Tibial nerve (tissue), 4 donors: ENCODE measurements at places on chromosomes 16 and 17.
A peak's percentile ranks its signal among the peaks of the same experiment; 100 is the strongest.

- no peak for DNase-seq
These were observed 100.3 kb upstream of the KIF2B start for GRCh38 chr17:53722407-53722806.

DNA sequence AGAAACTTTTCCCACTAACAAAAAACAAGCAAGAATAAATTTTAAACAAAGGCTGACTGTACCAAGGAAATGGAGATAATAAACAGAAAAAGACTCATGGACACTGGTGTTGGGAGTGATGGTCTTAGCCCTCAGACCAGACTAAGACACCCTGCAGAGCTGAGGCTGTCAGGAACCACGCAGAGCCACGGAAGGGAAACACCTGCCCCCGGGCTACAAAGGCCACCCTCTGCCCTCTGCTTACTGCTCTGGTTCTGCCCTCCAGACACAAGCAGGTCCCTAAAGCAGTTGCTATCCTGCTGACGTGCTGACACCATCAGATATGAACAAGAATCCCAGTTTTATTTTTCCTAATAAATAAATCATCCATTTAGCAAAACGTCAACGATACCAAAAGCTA lies 80.0 kb downstream of the ANKRD11 start:
- no peak for DNase-seq

DNA sequence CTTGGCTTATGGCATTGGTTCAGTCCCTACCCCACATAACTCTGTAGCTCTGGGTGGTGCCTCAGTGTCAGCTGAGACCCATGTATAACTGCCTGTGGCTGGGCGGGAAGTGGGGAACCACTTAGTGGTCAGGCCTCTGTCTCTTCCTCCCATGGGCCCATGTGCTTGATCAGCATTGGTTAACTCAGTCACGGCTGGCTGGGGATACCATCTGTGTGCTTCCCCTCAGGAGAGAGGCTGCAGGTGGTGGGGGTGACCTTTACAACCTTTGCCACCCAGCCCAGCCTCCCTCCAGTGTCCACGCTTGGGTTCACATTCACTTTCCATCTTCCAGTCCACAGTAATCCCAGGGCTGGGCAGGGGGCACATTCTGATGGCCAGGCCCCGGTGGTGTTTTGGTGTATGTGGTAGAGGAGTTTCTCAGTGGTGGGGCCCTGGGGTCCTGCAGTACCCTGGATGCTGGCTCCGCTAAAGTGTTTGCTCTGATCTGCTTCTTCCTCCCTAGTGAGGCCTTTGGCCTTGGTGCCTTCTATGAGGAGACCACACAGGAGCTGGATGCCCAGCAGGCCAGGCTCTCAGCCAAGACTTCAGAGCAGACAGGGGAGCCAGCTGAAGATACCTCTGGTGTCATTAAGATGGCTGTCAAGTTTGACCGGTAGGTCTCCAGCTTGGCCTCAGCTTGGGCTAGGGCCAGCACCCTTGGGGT lies 10.2 kb upstream of the NFATC3 start:
- DNase-seq: no peak

DNA sequence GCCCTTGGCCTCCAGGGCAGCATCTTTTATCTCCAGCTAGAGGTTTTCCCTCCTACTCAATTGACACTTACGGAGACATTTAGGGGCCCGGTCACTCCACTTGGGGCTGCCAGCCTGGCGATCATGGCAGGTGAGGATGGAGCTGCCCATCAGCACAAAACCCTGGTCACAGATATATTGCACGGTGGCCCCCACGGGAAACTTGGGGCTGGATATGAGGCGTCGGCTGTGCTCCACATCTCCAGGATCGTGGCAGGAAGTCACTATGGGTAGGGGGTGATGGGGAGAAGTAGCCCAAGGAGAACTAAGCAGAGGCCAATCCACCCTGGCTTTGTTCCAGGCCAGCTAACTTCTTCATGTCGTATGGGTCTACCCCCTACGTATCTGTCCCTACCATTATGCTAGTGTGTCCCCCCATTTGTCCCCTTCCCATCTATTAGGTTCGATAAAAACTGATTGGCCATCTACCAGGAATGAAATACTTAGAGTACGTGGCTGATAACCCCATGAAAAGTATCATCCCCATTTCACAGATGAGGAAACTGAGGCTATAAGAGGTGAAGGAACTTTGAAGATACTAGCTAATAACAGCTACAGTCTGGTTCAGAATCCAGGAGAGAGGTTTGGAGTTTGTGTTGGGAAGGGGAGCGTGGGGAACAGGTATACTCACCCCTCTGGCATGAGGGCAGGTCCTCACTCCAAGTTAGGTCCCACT lies 6.1 kb upstream of the PHF12 start:
- DNase-seq: no peak

GRCh38 chr17:79048826-79049755 lies 25.1 kb downstream of the C1QTNF1 start:
- no peak for DNase-seq

DNA sequence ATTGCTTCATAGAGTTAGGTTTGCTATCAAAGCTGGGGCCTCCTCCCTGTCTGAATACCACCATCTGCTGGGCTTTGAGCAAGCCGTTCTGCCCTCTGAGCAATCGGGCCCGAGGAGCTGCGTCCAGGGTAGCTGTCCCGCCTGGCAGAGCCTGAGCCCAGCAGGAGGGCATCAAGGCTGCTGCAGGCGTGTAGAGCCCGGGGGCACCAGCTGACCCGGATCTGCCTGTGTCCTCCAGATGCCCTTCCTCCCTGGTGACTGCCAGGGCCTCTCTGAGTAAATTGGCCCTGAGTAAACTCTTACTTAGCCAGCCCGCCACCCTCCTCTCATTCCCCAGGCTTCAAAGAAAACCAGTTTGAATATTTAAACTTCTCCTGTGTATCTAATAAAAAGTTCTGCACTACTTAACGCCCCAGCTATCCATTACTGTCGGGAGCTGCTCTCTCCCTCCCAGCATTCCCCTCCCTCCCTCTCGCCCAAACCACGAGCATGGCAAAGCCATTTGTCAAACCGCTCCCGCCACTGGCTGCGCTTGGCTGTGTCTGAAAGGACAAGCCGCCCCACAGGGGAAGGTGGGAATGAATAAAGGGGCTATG lies 16.4 kb downstream of the CDK5RAP3 start:
- DNase-seq: no peak

DNA sequence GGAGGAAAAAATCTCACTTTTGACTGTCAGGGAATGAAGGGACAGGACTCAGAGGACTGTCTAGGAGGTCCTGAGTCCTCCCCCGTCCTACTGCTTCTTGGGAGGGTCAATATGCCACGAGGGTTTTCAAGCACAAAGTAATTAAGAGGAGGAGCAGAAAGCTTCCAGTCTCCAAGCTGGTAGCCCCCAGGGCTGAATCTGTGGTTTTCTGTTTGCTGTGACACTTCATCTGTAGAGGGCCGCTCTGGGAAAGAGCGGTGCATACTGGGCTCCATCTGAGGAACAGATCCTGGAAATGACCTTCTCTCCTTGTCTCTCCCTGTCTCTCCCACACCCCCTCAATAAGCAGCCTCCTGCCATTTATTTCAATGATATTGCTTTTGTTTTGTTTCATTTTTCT lies 180.1 kb upstream of the SDK2 start:
- DNase-seq: no peak

- DNase-seq: peak; percentile 91
These were observed at the start of gene ENDOV for GRCh38 chr17:80414803-80415625. Gene ENDOV (plus strand): TSS chr17:80415167. CDS start chr17:80415195, 28 bp downstream.

DNA sequence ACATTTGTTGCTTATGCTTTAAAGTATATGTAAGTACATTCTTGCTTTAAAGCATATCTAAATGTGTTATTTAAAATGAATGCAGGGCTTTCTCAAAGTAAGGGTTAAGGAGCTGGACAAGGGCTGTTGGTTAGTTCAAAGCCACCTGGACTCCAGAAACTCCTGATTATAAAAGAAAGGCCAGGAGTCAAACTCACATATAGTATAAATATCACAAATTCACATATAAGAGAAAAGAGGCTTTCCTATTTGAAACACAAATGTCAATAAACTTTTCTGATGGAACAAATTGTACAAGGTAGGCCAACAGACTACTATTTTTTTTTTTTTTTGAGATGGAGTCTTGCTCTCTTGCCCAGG lies 84.5 kb upstream of the CORO6 start:
- DNase-seq: no peak

- DNase-seq: no peak
These were observed 26.1 kb upstream of the ZNHIT3 start for GRCh38 chr17:36460265-36460937.

- no peak for DNase-seq
These were observed 1.0 kb downstream of the SLC47A1 start for GRCh38 chr17:19534562-19535149.

- peak; percentile 95 for DNase-seq
These were observed 1.2 kb downstream of the KDM6B start for GRCh38 chr17:7834957-7835813.

GRCh38 chr17:34110315-34110714 lies 144.8 kb upstream of the CCL2 start:
- DNase-seq: no peak

GRCh38 chr16:87961623-87962022 lies 10.4 kb downstream of the BANP start:
- no peak for DNase-seq

DNA sequence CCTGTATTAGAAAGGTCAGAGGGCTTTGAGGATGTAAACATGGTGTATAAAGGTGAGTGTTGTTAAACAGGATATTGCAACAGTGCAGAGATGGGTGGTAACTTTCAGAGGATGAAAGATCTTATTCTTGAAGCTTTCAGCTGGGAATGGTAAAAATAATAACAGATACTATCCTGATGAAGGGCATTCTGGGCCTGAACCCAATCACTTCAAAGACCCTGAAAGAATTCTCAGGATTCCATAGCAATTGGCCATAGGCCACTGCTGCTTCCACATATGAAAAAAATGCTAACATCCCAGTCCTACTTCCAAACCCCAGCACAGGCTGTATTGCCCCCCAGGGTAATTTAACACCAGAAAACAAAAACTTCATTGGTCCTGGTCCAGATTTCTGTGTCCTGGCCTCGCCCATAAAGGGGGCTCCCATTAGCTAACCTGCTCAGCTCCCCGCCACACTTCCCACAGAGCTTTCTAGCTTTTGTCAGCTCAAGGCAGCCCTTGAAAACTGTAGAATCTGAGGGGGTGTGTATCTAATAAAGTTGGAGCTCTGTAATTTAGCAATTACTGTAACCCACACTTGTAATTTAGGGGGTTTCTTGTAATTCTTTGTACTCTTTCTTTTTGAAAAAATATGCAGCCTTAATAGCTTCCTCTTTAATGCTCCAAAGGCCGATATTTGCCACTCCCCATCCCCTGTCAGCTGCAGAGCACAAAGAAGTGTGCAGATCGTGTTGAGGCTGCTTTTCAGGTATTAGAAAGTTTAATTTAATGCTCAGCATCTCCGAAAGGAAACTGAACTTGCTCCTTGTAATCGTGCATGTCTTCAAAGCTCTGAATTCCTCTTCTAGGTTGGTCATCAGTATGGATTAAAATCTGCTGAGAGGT lies 371.5 kb downstream of the SEC14L1 start:
- no peak for DNase-seq

DNA sequence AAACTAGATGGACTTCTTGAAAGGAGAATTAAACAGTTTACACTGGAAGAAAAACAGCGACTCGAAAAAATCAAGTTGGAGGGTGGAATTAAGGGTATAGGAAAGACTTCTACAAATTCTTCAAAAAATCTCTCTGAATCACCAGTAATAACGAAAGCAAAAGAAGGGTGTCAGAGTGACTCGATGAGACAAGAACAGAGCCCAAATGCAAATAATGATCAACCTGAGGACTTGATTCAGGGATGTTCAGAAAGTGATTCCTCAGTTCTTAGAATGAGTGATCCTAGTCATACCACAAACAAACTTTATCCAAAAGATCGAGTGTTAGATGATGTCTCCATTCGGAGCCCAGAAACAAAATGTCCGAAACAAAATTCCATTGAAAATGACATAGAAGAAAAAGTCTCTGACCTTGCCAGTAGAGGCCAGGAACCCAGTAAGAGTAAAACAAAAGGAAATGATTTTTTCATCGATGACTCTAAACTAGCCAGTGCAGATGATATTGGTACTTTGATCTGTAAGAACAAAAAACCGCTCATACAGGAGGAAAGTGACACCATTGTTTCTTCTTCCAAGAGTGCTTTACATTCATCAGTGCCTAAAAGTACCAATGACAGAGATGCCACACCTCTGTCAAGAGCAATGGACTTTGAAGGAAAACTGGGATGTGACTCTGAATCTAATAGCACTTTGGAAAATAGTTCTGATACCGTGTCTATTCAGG lies 85.0 kb downstream of the C17orf58 start:
- no peak for DNase-seq

- no peak for DNase-seq
These were observed 11.0 kb upstream of the C16orf74 start for GRCh38 chr16:85761861-85762260.

- DNase-seq: no peak
These were observed 1.1 kb upstream of the PPL start for GRCh38 chr16:4937782-4938682.

DNA sequence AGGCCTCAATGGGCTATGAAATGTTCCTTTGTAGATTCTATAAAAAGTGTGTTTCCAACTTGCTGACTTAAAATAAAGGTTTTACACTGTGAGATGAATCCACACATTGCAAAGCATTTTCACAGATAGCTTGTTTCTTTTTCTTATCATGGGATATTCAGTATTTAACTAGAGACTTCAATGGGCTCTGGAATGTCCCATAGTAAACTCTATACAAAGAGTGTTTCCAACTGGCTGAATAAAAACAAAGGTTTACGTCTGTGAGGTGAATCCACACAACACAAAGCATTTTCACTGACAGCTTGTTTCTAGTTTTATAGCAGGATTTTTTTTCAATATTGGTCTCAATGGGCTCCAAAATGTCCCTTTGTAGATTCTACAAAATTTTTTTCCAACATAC lies 550.1 kb downstream of the KCNJ18 start:
- DNase-seq: no peak

GRCh38 chr16:1775846-1776671 lies 3.1 kb upstream of the MRPS34 start:
- no peak for DNase-seq

DNA sequence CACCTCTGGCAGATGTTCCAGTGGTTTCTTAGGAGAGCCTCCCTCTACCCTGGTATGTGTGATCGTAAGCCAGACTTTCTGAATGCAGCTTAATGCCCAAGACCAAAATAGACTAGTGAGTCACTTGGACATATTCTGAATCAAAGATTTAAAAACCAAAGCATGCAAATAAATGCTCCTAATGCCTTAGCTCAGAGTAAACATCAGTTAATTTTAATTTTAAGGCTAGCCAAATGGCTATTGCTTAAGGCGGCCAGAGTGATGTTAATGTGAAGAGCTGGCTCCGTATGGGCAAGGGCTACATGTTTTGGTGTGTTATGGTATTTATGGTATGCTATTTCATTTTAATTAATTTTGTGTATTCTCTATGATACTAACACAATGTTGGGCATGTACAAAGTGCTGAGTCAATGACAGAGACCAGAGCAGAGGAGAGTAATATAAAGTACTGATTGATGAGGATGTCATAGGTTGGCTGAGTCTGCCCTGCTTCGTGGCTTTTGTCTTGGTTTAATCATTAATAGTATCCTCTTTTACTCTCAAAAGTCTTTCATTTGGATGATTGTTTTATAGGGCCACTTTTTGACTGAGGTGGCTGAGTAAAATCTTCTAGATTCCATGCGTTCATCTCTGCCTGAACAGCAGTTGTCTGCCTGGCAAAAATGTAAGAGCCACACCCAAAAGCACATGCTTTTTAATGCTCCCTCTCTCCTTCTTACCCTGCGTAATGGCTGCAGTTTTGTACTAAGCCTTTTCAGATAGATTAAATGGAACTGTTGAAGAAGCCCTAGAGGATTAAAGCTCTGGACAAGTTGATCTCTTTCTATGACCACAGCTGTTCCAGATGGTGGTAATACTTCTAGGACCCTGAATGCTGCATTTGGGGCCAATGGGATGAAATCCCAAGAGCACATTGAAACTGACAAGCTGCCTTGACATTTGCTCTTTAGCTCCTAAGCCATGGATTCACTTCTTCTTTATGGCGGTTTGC lies 59.6 kb downstream of the MAP2K6 start:
- DNase-seq: no peak
